Vagina (tissue), 2 donors: ENCODE measurements at places on chromosomes 5 and 9. TPM values are rescaled to one million over a fixed set of nuclear protein-coding genes. Genes with fewer than 3 reads are reported as not detected.

DNA sequence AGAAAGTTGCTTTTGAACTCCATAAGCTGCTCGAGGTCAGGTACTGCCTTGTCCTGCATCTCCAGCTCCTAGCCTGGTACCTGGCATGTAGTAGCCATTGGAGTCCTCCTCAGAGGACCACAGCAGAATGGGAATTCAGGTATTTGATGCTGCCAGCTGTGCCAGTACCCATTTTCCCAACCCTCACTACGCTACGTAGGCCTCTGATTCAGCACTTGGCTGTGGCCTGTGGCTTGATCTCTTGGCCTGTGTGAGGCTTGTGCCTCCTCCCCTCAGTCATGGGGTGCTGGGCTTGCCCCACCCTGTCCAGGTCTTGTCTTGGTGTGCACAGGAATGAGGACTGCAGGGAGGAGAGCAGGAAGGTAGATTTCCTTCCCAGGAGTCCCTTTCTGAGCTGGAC lies 11.8 kb downstream of the OTULIN start:
- no peak for DNase-seq

Gene PCDHGA8
- 6.4 TPM for total RNA-seq

GRCh38 chr5:76174101-76174500 lies 90.9 kb downstream of the SV2C start:
- DNase-seq = no peak

GRCh38 chr5:20555034-20555433 lies 567.0 kb upstream of the CDH18 start:
- no peak for DNase-seq

GRCh38 chr9:37342895-37343294 lies 79.6 kb upstream of the GRHPR start:
- no peak for DNase-seq

Gene TNFSF15
- 0.74 TPM for total RNA-seq

DNA sequence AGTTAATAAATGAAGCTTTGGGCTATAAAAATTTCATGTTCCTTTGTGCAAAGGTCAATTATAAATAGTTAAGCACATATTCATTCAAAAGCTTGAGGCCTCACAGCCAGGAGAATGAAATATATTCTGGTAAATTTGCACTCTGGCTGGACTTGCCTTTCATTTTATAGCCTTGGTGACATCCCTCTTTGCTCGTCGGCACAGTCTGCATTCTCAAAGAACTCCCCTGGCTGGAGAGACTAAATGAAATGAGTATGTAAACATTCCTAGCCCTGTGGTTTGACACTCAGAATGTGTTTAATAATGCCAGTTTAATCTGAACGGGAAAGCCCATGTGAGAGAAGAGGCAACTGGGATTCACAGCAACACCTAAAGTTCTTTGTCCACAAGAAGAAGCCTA lies 285.6 kb downstream of the BRINP1 start:
- no peak for DNase-seq

DNA sequence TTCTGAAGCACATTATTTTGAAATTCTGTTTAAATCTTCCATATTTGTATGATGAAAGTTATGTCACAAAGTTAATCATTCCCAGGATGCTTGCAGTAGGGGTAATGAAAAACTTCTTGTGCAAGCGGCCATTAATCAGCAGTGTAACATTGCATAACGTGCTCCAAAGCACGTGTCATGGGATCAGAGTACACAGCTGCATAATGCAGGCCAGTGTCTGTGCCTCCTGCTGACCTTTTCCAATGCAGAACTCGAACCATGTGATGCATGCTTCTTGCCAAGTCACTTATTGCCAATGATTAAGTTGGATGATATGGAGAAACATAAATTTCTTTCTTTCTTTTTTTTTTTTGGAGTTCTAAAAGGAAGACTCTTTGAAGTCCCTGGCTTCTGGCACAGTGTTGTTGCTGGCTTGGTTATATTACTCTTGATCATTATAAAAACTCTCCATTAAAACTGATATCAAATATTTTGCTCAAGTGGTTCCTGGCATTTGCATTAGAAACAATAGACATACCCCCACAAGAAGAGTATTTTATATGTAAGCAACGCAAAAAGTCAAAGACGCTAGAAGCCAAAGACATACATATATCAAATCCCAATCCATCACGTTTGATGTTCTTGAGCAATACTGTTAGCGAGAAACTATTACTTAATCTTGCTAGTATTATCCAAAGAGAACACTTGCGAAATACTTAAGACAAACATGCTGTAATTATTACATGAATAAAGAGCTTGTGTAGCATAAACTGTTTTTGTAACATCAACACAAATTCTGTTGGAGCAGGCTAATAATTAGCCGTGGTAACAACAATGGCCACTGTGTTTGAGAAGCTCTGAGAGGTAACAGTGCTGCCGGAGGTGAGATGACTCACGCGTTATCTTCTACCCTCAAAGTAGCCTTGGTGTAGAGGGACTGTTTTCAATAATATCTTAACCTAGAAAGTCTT lies 164.2 kb downstream of the AUH start:
- no peak for DNase-seq

DNA sequence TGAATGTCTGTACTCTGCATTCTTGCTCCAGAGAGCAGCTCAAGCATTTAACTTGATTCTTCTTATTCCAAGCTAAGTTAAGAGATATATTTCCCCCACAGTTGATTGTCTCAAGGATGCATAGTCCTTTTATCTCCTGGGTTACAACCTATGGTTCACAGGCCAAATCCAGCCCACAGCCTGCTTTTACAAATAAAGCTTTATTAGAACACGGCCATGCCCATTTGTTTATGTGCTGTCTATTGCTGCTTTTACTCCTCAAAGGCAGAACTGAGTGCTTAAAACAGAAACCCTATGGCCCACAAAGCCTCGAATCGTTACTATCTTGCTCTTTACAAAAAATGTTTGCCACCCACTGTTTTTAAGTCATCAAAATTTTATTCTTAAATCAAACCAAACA lies 25.8 kb downstream of the TBC1D2 start:
- no peak for DNase-seq

GRCh38 chr9:636931-637591 lies 204.4 kb upstream of the DMRT1 start:
- no peak for DNase-seq

GRCh38 chr9:69376651-69377050 lies 51.6 kb downstream of the ENTREP1 start:
- no peak for DNase-seq

- no peak for DNase-seq
Observed at GRCh38 chr5:169424670-169425378, 123.9 kb upstream of the SLIT3 start.

DNA sequence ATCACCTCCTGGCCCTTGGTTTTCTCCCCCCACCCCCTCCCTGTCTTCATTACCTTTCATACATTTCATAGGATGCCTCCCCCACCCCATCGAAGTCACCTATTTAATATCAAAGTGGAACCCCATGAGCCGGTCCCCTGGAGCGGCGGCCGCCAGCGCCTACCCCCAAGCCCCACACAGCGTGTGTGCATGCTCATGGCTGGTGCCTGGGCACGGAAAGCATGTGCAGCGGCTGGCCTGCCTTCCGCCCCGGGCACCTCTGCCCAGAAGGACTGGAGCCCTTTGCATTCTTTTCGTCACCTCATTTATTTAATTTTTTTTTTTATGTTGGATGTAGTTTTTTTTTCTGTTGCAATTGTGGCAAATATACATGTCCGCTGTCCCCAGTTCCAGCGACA lies 116.2 kb downstream of the WNK2 start:
- DNase-seq = no peak

DNA sequence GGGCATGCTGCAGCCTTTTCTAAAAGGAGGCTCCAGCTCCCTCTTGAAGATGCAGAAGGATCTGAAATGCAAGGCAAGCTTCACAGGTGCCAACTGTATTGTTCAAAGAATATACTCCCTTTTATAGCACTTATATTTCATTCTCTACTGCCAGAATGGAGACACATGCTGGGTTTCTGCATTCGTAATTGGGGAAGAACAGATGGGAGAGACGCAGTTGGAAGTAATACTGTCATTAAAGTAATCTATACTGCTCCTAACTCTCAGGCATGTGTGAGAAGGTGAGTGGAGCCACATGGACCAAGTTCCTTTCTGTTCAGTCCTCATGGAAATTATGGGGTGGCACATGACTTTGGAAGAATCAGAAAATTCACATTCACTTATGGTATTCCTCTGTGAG lies 226.4 kb downstream of the TRIM32 start:
- DNase-seq = no peak

Gene STPG3
- not detected for total RNA-seq

Gene EGFLAM
- 15.2 TPM for total RNA-seq

GRCh38 chr9:72315510-72316311 lies 49.3 kb downstream of the ZFAND5 start:
- DNase-seq = no peak

DNA sequence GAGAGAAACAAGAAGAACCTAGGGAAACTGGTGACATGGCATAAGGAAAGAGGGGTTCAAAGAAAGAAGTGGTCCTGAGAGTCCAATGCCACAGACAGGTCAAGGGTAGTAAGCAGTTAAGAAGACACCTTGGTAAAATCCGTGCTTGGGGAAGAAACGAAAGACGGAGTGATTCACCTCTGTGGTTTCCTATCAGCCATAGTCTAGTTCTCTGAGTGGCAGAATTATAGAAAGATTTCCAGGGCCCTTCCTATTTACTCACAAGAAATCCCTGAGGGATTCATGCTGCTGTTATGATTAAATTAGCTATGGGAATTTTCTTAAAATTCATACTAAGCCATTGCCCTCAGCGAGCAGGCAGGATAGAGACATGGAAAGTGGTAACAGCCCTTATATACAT lies 31.7 kb downstream of the IL33 start:
- DNase-seq = no peak

Gene IQGAP2
- total RNA-seq = 8.6 TPM

DNA sequence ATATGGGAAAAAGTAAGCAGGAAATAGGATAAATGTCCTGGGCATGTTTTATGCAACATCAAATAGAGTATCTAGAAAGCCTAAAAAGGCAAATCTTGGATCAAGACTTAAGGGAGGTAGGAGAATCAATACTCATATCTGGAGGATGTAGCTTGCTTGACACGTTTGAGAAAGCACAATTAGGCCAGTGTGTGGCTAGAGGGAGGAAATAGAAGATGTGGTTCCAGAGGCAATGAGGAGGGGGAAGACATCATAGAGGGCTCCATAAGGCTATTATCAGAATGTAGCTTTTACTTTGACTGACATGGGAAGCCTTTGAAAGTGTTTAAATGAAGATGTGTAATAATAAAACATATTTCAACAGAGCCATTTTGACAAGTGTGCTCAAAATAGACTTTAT lies 200.7 kb upstream of the CDH12 start:
- no peak for DNase-seq

DNA sequence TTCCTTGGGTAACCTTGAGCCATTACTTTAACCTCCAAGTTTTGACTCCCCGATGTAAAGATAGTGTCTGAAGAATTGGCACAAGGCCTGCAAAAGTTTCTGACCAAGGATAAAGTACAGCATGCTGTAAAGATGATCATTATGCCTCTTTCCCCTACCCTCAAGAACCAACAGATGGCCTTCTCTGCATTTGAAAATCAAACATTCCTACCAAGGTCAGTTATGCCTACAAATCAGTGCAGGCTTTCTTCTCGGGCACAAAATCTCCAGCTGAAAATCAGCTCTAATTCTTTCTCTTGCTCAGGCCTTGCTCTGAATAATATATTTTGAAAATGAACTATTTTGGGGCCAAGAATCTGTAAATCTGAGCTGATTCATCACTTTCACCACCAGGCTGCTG lies 59.7 kb downstream of the PPP2R2B start:
- no peak for DNase-seq

DNA sequence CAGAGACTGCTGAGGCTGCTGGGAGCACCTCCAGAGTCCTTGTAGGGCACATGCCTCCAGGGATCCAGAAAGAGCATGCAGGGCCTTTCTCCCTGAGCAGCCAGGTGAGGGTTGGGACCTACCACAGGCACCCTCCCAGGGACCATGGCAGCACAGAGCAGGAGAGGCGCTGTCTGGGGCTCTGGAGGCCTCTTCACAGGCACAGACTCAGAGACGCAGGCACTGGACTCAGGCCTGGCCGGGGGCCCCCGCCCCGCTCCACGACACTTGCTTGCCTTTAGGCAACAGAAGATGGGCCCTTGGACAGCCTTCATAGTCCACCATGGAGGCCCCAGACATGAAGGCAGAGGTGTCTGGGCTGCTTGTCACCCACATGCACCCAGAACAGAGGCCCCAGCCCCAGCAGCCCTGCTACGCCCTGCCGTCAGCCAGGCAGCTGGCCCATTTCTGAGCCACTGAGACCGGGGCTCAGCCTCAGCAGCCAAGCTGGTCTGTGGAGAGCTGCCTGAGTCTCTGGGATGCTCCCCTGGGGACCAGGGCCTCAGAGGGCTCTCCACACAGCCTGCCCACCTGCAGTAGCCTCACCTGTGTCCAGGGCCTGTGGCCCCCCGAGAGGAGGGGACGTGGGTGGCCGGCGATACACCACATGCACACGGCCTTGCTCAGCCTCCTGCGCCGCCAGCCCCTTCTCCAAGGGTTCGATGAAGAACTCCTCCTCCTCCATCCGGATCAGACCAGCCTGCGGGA lies 72.8 kb downstream of the ADAMTS2 start:
- no peak for DNase-seq

DNA sequence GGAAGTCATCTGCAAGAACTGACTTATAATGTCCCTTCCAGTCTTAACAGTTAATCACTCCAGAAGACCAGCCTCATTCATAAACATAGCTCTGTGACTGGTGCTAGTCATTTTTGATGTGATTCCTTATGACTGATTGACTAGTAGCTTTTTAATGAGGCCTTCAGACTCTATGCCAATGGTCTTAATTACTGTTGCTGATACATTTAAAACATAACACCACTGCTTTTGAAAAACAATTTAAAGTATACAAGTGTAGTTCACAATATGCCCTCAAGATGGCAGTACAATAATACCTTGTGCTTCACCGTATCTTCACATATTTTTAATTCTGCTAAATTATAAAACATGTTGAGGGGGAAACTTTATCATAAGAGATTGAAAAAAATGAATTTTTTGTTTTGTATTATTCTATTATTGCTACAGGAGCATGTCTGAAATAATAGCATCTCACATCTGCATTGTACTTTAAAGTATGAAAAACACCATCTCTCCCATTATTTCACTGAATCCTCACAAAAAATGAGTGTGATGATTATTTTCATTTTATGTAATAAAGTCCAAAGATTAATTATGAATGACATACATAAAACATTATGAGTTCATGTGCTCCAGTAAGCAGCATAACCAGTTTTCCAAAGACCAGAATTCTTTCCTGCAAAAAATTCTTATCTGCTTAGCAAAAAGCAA lies 55.2 kb upstream of the SHISAL2B start:
- no peak for DNase-seq
